Brain microvascular endothelial cell (primary cell): ENCODE measurements at places on chromosomes 16 and 17.
A peak's percentile ranks its signal among the peaks of the same experiment; 100 is the strongest.

DNA sequence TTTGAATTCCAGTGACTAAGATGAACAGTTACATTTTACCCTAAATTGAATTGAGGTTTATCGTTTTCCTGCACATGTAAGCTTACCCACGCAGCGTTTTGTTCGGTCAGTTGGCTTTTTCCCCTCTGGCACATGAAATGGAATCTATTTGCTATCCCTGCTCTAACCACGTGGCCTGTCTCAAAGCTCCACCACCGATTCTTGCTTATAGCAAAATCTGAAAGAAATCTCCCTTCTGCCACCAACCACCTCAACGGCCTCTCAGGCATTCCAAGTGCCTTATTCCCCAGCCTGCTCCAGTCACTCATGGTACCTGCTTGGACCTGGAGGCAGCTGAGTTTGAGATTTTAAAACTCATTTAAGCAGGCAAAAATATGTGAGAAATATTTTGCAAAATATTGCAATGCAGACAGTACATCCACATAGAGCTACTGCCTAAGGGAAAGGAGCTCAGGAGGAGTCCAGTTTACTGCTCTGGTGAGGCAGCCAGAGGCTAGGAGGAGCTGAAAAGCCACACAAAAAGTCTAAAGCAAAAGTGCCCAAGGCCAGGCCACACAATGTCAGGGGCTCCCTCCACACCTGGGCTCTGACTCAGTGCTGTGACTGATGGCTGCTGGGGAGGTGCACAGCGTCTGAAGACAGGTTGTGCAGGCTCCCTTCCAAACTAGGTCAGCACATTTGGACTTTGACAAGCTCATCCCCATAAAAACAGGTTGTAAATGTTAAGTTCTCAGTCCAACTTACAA, 26.4 kb downstream of the ARHGAP17 start:
- peak; percentile 77 for DNase-seq

GRCh38 chr17:34673516-34673915, 94.1 kb downstream of the TMEM132E start:
- no peak for DNase-seq

DNA sequence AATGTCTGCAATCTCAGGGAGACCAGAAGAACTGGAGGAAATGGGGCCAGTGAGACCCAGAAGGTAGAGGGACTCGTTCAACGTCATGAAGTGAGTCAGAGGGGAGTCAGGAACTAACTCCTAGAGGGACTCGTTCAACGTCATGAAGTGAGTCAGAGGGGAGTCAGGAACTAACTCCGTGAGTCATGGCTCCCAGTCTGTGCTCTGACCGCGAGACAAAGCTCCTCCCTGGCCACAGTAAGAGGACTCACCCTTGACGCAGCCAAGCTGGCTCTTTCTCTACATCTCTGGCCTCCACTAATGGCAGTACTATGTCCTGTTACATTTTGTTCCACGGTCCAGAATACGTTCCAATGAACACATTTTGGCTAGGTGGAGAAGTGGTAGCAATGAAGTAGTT, 902.5 kb downstream of the KCNJ2 start:
- DNase-seq = peak; percentile 100

- no peak for DNase-seq
Observed at GRCh38 chr17:74244548-74244947, 29.5 kb upstream of the DNAI2 start.

- DNase-seq = no peak
Observed at GRCh38 chr17:41800601-41801373, 11.0 kb downstream of the P3H4 start.

- DNase-seq = no peak
Observed at GRCh38 chr16:10332241-10332640, 53.6 kb upstream of the ATF7IP2 start.

- no peak for DNase-seq
Observed at GRCh38 chr17:4584917-4585637, 748 bp downstream of the SMTNL2 start.

DNA sequence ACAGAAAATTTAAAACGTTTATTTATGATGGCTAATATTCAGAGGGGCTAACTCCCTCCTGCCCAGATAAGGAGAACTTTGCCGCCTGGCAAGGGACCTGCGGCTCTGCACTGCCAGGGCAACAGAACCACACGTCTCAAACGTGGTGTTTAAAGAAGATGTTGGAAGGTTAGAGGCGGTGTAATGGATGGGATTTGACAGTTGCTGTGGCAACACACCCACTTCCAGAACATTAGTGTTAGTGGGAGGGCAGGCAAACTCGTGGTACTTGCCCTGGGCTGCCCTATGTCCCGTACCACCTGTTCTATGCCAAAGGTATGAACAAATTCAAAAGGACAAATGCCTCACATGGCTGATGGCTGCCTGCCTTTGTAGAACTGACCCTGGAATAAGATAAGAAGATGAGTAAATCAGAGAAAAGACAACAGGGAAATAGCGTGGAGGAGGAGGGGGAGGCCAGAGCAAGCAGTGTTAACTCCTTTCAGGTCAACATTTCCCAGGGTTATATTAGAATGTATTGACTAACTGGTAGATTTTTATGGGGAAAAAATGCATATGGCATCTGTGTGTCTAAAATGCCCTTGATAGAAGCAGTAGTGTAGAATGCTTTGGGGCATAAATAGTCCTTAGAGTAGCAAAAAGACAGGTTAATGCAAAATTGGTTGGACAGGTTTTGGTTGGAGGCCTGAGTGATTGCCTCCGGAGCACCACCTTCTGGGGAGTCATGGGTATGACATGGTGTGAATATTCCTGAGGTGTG, 30.8 kb downstream of the HLF start:
- peak; percentile 52 for DNase-seq

DNA sequence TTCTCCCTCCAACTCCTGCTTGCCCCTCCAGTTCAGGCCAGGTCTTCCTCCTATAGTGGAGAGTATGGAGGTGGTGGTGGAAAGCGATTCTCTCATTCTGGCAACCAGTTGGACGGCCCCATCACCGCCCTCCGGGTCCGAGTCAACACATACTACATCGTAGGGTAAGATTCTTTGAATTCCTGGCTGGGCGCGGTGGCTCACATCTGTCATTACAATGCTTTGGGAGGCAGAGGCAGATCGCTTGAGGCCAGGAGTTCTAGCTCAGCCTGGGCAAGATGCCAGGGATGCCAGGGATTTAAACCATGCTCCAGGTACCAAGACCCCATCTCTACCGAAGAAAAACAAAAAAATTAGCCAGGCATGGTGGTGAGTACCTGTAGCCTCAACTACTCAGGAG, 1.4 kb downstream of the ZG16 start:
- DNase-seq = no peak

DNA sequence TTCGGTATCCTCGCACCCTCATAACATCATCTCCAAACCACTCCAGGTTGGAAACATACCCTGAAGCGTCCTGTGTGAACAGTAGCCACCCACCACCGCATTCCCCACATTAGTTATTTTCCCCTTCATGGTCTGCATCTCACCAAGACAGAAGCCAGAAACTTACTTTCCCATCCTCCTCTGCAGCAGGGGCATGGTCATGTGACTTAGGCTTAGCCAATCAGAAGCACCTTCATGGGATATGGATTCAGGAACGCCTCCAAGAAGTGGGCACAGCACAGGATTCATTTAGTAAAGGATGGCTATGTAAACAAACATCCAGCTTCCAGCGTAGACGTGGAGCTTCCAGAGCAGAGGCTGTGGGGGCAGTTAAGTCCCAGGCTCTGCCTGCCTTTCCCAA, 130.3 kb downstream of the AXIN2 start:
- DNase-seq = no peak

DNA sequence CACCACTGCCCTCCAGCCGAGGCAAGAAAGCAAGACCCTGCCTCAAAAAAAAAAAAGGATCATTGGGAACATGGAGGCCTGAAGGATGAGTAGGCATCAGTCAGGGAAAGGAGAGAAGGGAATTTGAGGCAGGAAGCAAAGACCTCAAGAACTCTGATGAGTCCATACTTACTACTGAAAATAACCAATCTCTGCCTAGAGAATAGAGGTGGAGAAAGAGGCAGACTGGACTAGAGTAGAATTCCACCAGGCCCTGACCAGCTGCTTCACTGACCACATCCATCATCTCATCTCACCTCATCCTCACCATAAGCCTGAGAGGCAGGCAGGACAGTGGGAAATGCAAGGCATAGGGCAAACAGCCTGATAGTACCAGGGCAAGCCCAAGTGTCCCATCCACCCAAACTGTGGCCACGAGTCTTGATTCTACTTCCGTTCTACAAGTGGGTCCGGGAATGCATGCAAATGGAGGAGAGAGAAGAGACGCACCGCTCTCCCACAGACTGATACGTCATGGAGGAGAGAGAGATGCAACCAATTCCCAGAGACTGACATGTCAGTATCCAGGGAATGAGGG, 17.1 kb downstream of the ANKRD11 start:
- no peak for DNase-seq

DNA sequence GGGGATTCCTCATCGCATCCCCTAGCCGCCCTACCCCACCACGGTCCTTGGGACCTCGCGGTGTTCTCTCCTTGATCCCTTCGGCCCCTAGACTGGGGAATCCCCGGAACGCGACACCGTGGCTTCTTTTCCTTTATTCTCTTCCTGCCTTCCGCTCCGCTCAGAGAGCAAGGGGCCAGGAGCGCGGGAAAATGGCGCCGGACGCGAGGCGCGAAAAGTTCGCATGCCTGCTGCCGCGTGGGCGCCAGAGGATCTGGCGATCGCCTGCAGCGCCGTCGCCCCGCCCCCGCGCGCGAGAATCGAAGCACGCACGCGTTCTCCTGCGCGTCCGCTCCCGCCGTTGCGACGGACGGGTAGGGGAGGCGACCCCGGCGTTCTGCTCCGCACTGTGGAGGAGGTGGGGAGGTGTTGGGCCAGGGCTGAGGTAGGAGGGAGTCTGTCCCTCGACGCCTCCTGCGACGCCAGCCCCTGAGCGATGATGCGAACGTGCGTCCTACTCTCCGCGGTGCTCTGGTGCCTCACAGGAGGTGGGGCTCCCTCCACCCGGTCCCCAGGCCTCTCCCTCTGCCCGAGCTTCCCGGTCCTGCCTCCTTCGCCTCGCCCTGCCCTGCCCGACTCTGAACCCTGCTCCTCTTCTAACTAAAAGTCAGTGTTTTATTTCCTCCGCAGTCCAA, at the start of gene ZPBP2:
Gene ZPBP2, plus strand, starts transcription at position 323 of the 674 bp plus-strand sequence. Its CDS starts 153 bp downstream, at position 476.
- no peak for DNase-seq

GRCh38 chr16:31876951-31877828, 3.6 kb downstream of the ZNF267 start:
- peak; percentile 86 for DNase-seq
